ENCODE measurements at places on chromosomes 11 and 22.

DNA sequence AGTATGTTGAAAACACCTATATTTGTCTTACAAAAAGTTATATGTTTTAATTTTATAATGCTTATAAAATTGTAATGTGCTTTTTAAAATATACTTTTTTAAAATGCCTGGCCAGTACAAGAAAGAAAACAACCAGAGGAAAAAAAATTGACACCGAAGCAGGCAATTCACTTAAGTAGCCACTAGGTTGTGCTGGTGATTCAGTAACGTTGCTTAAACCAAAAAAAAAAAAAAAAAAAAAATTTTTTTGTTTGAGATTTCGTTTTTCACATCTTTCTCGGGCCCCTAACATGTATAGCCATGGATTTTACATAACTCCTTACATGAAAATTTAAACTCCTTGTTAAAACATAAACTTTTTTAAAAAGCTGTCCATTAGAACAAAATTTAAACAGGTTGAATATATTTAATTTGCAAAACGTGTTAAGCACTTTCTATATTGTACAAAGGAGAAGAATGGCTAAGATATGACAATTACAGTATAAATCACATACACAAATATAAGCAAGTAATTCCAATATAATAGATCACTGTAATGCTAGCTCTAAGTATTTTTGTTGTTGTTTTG is 9.2 kb downstream of the OR8B4 start:
- DNase-seq, result no peak

DNA sequence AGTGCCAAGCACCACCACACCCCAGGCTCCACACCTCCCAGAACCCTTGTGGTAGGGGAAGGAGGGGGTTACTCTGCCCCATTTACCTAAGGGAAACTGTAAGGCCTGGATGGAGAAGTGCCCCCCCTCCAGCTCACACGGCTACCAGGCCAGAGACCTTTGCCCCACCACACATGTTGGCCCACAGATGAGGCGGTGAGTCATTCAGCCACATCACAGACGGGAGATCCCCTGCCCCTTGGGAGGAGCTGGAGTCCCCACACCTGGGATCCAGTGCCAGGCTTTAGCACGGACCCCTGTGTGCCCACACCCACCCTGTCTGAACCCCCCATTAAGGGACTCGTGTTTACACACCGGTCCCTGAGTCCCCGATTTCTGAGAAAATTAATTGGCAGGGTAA is 24.9 kb downstream of the CDKN1C start:
- DNase-seq, result no peak

GRCh38 chr11:30322826-30323710 is at the start of gene ARL14EP:
TSS of gene ARL14EP (plus strand) at chr11:30323104. CDS start at chr11:30330949, 7,845 bp downstream.
- DNase-seq, result peak; percentile 32

- DNase-seq, result no peak
Measured at GRCh38 chr11:64244107-64244506, 2.6 kb downstream of the PPP1R14B start.

GRCh38 chr22:40406063-40406890 is 35.9 kb downstream of the SGSM3 start:
- DNase-seq, result no peak

- DNase-seq, result no peak
Measured at GRCh38 chr22:46473021-46473779, 64.2 kb downstream of the CELSR1 start.

DNA sequence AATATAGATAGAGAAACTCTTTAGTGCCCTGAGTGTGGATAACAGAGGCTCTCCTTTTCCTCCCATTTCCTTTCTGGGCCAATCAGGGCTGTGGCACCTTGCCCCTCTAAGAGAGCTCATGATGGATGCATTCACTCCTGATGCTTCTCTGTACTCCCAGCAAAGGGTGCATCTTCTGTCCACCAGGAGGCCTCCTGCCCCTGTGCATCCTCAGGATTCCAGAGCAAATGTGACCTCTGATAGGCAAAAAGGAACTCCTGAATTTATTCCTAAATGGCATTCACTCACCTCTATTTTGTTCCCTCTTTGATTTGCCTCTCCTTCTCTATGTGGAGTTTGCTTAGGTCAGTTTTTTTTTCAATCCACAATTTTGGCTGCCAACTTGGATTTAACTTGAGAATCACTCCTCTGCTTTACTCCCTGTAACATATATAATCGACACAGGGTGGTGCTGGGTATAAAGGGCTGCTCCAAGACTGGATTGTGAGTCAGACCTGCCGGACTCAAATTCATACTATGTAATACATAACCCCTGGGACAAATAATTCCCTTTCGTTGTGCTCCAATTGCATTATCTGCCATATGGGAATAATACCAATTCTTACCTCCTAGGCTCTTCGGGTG is 1.1 kb upstream of the MRGPRX4 start:
- no peak for DNase-seq

DNA sequence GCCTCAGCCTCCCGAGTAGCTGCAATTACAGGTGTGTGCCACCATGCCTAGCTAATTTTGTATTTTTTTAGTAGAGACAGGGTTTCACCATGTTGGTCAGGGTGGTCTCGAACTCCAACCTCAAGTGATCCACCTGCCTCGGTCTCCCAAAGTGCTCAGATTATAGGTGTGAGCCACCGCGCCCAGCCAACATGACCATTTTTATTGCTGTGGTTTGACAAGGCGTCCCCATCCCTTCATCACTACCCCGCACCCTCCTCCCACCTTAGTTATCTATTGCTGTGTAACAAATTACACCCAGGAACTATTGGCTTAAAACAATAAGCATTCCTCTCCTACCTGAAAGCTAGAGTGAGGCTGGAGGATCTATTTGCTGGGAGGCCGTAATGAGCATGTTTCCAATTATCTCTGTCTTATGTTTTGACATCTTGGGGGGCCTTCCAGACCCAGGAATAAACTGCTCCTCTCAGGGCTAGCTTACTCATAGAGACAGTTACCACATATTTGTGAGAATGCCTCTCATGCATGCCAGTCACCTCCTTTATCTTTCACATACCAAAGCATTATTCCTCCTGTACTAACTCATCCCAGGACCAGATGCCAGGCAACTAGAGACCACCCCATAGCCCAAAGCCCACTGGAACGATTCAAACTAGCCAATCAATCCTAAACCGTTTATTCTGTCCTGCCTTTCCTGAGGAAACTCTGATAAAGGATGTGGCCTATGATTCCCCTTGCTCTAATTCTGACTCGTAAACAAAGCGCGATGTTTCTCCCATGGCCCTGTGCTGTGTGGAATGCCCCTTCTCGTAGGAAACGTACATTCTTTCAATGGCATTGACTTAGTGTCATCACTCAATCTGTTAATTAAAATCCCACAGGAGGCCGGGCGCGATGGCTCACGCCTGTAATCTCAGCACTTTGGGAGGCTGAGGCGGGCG is 19.4 kb downstream of the SNU13 start:
- no peak for DNase-seq

DNA sequence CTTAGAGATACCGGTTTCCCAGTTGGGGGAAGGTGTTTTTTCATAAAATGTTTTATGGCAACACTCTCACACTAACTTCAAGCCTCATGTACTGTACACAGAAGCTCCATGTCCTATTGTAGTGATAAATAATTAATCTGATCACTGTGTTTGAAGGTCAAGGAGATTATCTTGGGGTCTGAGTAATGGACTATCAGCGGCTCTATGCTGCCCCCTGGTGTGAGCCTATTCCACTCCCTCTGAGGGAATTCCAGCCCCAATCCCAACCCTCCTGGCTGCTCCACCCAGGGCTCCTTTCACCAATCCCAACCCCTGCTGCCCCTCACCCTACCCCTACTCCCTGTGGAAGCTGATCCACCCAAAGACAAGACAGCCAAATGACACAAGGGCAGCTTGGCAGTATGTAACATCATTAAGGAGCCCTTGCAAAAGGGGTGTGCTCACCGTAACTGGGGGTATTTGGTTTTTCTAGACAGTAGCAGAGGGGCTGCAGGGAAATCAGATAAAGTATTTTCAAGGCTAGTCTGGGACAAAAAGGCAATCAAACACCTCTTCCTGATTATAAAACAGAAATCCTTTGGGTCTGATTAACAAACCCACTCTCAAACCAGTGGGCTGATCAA is 22.3 kb downstream of the HPS4 start:
- DNase-seq, result no peak

- DNase-seq, result no peak
Measured at GRCh38 chr22:47201996-47202818, 439.8 kb downstream of the TBC1D22A start.

- DNase-seq, result no peak
Measured at GRCh38 chr11:92462821-92463220, 238.2 kb downstream of the FAT3 start.

- DNase-seq, result no peak
Measured at GRCh38 chr22:49400136-49400940, 427.3 kb downstream of the BRD1 start.

DNA sequence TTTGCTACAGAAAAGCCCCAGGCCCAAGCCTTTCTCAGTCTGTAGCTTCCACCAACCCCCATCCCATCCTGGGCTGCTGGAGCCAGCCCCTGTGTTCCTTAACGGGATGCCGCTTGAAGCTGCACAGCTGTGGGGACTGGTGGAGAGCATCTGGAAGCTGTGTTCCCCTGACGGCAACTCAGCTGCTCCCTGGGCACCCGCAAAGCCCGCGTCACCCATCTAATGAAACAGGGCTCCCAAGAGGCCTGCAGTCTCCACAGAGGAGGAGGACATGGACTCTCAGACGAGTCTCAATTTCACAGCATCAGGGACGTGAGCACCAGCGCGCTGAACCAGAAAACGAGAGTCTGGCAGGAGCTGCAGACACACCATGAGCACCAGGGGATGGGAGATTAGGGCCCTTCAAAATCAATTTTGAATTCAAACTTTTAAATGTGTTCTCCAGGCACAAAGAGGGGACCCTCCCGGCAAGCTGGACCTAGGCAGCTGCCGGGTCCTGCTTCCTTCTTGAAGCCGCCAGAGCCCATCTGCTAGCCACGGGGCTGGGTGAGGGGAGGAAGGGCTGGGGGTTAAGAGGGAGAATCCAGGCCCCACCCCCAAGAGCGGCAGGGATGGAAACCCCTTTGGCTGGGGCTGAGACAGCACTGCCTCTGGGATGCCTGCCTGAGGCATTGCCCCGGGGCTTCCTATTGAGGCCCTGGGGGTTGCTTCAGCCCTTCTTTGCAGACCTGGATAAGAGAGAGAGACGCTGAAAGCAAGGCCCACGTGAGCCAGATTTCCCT is 21.0 kb downstream of the LMO1 start:
- no peak for DNase-seq

GRCh38 chr11:12884751-12885318 is 124.3 kb upstream of the RASSF10 start:
- DNase-seq, result no peak

GRCh38 chr11:45625611-45626010 is 39.8 kb downstream of the CHST1 start:
- no peak for DNase-seq

DNA sequence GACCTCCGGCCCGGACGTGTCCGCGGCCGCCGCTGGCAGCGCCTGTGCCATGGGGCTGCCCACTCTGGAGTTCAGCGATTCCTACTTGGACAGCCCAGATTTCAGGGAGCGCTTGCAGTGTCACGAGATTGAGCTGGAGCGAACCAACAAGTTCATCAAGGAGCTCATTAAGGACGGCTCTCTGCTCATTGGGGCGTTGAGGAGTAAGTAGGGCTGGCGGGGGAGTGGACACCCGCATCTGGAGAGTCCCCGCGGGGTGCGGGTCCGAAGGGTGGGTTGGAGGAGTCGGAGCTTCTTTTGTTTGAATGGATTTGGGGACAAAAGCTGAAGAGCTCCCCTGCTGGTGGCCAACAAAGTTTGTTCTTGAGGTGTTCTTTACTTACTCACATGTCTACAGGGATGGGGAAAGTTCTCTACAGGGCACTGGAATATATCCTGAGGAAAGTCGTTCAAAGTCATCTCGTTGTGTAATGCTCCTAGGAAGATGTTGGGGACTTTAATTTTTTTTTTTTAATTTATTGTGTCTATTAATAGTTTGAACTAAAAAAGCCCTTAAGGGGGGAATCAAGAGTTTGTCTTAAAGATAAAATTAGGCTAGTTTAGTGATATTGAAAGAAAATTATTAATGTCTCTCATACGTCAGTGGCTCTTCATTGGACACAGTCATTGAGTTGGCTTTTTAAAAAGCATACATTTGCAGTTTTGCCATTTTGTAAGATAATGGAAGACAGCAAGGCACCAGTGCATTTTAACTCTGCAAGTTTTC is 725 bp downstream of the ARHGAP42 start:
- DNase-seq, result no peak

DNA sequence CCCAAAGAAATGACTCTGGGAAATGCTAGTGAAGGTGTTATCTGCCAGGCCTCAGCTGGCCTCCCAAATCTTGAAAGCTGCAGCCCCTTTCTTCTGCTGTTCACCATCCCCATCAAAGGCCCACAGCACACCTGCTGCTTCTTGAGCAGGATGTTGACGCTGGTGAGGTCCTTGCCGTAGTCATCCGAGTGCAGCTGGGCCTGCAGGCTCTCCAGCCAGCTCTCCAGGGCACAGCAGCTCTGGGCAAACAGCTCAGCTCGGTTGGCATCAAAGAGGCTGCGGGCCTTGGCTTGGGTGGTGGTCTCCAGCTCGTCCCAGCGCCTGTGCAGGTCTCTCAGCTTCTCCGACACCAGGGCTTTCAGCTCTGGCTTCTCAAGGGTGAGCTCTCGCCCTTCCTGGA is 18.5 kb upstream of the RBM4B start:
- DNase-seq, result no peak

- DNase-seq, result no peak
Measured at GRCh38 chr11:64321533-64321932, 3.6 kb downstream of the PRDX5 start.

- DNase-seq, result no peak
Measured at GRCh38 chr11:75815345-75816168, 547 bp downstream of the UVRAG start.

DNA sequence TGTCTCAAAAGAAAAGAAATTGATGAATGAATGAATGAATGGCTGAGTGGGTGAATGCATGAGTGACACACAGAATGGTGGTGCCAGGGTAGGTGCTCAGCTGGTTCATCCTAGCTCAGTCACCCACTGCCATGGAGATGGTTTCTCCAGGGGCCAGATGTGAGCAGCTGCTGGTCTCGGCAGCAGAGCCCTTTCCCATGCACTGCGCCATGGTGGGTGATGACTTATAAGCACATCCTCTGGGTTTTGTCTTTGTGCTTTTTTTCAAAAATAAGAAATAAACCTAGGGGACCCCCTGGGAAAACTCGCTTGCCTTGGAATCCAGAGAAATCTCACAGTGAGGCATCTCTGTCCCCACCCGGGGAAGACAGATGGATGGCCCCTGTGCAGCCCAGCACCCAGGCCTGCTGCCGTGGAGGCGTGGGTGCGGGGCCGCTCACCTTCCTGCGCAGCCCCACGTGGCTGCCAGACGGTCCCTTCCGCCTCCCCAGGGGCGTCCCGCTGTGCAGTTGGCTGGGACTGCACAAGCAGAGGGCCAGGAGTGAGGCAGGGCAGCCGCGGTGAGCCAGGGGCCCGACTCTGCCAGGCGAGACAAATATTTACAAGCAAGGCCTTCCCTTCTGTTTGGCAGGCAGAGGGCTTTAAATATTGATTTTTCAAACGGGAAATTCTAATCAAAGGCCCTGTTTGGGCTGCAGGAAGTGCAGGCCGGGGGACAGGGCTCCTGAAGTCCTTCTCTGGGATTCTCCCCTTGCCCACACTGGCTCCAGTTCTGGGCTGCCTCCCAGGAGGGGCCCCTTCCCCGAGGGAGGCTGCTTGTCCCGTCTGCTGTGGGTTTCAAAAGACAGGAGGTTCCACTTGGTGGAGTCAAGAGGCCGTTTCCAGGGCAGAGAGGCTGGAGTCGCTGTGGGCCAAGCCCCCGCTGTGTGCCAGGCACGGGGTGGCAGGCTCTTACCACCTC is 24.3 kb downstream of the MPPED1 start:
- DNase-seq, result no peak
